ENCODE measurements at places on chromosomes 3 and 15.

DNA sequence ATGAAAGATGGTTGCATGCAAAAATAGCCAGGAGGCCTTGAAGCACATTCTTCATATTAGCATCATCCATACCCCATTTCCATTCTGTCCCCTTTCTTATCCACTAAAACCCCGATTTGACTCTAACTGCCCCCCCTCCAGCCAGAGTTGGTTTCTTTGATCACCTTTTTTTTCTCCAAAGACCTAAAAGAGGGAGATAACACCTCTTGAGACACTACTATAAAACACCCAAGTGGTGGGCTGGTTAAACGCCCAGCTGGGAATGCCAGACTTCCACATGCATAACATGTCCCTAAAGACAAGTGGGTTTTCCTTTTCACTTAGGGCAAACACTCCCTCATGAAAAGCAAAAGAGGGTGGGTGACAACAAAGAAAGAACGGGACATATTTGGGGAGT lies 133.9 kb upstream of the WNT5A start:
- no peak for DNase-seq

DNA sequence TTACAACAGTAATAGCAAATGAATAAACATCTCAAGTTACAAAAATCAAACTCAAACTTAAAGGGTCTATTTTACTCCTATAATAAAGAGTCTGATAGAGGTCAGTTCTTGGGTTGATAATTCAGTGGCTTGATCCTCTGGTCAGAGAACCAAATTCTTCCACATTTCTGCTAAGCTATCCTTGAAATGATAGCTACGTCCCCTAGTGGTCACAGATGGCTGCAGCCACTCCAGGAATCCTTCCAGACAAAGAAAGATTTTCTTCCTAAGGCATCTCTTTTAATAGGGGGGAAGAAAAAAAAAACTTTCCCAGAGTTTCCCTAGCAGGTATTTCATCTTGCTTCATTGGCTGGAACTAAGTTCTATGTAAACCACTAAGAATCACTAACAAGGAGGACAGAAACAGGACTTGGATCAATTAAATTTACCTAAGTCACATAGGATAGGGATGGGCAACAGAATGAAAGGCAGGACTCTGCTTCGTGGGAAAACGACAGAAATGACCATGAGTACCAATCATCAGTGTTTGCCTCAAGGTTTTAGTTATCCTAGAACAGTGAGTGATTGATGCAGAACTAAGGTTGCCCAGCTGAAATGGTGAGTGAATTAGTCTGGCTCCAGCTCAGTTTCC lies 160.7 kb downstream of the STAC start:
- DNase-seq, result no peak

DNA sequence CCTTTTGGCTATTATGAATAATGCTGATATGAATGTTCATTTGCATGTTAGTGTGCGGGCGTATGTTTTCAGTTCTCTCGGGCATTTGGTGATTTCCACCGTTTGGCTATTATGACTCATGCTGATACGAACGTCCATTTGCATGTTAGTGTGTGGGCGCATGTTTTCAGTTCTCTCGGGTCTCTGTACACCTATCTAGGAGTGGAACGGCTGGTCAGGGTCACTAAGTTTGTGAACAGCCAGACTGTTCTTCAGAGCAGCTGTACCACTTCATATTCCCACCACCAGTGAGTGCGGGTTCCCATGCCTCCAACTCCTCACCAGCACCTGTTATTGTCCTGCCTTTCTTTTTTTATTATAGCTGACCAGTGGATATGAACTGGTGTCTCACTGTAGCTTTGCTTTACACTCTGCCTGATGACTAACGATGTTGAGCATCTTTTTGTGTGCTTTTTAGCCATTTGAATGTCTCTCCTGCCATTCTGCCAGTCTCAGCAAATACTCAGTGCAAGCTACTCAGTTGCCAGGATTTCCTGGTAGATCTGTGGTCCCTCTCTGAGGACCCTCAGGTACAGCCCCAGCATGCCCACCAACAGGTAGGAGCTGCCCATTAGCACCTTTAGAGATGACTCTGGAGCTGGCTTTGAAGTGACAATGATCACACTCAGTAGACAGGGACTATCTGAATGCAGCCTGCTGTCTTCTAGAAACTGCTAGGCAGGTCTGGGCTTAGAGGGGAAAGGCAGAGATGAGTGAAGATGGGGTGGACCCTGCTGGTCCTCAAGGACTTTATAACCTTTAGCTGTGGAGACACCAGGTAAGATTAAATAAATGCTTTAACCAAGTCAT lies 141.1 kb downstream of the XXYLT1 start:
- no peak for DNase-seq

- DNase-seq, result no peak
These were observed 6.0 kb downstream of the NRG4 start for GRCh38 chr15:76006136-76006778.

DNA sequence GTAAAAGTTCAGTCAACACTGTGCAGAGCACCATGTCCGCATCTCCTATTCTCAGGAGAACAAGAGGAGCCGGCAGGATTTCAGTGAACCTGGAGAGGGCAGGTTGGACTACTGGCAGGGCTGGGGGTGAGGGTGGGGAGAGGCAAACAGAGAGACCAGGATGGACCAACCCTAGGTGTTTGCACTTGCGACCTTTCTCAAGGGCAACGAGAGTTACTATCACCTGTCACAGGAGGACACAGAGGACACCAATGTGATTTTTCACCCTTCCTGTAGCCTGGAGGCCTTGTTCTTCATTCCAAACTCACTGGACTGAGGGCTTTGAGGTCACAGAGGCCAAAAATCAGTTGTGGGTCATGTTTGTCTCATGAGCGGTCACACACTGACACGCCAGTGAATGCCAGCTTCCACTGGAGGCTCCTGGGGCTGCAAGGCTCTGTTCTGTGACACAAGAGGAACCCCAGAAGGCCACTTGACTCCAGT lies 89.5 kb downstream of the CPN2 start:
- no peak for DNase-seq

DNA sequence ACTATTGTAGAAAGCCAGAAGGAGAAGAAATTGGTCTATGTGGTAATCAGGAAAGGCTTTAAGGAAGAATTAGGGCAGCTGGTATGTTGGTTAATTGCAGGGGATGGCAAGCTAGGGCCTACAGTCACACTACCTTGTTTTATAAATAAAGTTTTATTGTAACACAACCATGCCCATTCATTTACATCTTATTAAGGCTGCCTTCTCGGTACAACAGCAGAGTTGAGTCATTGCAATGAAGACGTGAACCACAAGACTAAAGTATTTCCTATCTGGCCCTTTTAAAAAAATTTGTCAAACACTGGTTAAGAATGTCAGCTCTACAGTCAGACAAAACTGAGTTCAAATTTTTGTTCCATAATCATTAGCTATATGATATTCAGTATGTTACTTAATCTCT lies 8.3 kb downstream of the SERPINI1 start:
- DNase-seq, result no peak

- no peak for DNase-seq
These were observed 176.3 kb upstream of the LMCD1 start for GRCh38 chr3:8325306-8325705.

DNA sequence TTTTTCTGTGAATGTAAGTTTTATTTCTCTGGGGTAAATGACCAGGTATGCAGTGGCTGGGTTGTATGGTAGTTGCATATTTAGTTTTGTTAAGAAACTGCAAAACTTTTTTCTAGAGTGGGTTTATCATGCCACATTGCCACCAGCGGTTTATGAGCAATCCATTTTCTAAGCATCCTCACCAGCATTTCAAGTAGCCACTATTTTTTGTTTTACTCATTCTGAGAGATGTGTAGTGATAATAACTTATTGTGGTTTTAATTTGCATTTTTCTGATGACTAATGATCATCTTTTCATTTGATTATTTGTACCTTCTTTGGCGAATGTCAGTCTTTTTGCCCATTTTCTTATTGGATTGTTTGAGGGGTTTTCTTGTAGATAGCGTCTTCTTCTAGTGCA lies 56.2 kb downstream of the SPRED1 start:
- DNase-seq, result no peak

DNA sequence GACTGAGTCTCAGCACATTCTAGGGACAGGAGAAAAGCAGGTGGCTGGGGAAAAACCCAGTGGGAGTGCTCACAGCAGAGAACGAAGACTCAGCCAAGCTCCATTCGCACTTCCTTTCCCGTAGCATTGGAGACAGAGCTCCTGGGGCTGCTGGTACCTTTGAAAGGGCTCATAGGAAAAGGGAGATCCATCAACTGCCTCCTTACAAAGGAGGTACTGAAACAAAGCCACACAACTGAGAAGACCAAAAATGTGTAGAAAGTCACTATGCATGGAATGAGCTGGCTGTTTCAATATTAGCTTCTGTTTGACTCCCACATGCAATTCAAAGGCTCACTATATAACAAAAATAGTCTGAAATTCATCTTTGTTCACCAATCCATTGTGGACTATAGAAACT lies 16.9 kb downstream of the STIMATE start:
- no peak for DNase-seq

GRCh38 chr15:29062626-29063025 lies 176.9 kb downstream of the APBA2 start:
- DNase-seq, result no peak

DNA sequence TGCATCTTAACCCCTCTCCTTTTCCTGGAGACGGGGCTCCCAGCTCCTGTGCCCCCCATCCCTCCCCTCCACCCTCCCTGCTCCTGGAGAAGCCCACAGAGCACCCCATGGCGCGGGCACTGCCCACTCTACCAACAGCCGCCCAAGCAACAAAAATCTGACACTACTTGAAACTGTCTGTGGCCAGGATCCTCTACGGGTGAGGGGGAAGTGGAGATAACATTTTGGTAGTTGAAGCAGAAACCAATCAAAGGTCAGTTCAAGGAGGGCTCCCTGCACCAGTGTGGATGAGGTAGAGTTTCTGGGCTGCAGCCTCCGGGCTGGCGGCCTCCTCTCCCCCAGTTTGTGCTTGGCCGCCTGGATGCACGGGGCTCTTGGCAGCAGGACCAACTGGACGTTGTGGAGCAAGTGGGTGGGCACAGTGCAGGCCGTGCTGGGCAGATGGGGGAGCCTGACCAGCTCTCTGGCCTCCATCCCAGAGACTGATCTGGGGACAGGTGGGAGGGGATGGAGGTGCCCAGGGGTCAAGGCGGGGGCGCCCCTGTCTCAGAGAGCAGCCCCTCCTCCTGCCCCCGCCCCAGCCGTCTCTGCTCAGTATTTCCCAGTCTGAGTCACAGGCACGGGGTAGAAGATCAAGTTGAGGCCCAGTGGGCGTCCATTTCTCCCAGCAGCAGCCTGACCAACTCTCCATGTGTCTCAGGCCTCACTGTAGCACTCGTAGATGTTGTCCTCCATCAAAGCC lies 12.8 kb downstream of the H1-8 start:
- DNase-seq, result no peak

DNA sequence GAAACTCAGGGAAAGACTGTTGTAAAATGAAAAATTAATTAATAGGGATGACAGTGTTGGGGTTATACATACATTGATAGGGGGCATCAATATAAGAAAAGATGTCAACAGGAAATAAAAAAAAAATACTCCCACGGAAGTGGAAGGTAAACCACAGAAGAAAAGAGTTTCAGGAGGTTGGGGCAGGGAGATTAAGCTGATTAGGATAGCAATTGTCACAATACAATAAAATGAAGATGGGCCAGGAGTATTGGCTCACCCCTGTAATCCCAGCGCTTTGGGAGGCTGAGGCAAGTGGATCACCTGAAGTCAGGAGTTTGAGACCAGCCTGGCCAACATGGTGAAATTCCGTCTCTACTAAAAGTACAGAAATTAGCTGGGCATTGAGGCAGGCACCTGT lies 536.1 kb downstream of the AGBL1 start:
- no peak for DNase-seq

GRCh38 chr3:71568207-71568606 lies 15.3 kb downstream of the FOXP1 start:
- DNase-seq, result no peak

DNA sequence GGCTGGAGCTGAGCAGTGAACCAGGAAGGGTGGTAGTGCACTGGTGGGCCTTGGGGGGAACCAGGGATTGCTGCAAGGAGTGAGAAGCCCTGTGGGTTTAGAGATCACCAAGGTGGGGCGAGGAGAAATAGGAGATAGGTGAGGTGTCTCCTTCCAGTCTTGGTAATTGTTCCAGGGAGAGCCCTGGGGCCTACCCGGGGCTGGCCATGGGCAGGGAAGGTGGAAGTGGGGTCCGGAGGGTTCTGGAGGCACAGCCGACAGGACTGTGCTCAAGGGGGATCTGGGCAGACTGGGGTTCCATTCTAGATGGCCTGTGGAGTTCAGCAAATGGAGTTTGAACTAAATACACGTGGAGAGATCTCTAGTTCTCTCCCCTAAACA lies 4.5 kb downstream of the CHST13 start:
- DNase-seq, result no peak

- DNase-seq, result no peak
These were observed 170.9 kb downstream of the NR2F2 start for GRCh38 chr15:96501362-96501761.

- DNase-seq, result no peak
These were observed 61.1 kb downstream of the GRIP2 start for GRCh38 chr3:14478956-14479550.

GRCh38 chr3:49199239-49199899 lies 28.0 kb downstream of the KLHDC8B start:
- no peak for DNase-seq

- no peak for DNase-seq
These were observed 55.3 kb downstream of the CLDN1 start for GRCh38 chr3:190266913-190267290.

DNA sequence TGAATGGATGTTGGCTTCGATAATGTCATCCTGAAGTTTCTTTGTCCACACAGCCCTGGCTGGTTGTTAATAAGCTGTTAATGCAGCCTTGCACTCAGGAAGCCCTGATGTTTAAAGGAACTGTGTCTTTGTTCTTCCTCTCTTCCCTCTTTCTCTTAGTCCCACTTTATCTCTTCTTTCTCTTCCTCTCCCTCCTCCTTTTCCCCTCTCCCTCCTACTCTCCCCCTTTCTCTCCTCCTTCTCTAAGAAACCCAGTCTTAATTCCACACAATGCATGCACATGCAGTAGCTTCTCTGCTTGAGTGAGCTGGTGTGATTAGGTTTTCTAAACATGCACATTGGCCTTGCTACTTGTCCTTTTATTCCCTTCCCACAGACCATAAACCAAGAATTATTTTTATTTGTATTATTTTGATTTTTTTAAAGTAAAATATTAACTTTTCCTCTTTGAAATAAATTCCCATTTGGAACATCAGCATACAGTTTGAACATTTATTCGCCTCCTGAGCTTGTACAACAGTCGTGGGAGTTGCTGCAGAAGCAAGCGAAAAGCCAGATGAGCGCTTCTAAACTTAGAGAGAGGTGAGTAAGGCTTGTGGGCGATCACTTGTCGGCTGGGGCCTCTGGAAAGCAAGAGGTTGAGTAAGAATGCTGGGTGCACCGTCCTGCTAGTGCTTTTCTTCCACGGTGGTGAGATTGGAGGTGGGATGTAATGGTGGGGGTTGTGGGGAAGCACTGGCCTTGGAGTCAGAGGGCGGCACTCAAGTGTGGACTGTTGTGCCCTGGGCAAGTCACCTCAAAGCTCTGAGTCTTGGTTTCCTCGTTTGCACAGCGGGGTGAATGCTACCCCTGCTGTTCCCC lies 7.2 kb downstream of the GHRL start:
- no peak for DNase-seq

- no peak for DNase-seq
These were observed 1.1 kb upstream of the PLXND1 start for GRCh38 chr3:129607391-129608068.
